ENCODE measurements at places on chromosomes 4 and X.

GRCh38 chrX:151762802-151763201 is 28.3 kb downstream of the CNGA2 start:
- no peak for DNase-seq

- DNase-seq: no peak
These were observed 363.0 kb downstream of the MID1IP1 start for GRCh38 chrX:39164212-39164611.

DNA sequence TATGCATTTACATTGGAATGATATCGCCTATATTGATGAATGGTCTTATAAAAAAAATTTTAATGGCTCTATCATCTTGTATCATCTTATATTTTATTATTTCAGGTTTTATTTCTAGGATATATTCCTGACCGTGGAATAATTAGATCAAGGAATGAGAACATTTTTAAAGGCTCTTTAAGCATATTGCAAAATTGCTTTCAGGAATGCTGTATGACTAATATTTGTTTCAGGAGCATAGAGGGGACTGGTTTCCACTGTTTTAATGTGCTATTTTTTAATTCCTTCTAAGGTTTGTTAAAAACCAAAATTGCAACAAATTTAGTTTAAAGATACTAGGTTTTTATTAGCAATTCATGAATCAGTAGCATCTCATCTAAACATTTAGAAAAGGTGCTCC is 120.2 kb downstream of the BMPR1B start:
- DNase-seq: no peak

DNA sequence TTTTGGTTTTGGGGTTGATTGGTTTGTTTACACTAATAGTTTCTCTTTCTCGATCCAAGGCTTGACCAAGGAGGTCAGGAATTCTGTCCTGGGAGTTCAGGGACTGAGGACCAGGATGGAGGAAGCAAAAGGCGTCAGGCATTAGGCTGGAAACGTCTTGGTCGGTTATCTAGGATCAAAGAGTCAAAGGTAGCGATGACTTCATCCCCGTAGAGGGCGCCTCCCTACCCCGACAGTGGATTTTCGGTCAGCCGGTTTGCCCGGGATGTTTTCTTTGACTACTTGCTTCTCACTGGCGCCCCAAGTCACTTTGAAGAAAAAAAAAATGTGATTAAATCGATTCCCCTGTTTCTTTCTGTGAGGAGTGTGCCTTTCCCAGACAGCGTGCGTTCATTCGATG is 980 bp upstream of the FHDC1 start:
- DNase-seq: peak; percentile 22

GRCh38 chrX:3268829-3269228 is 77.6 kb downstream of the MXRA5 start:
- DNase-seq: no peak

DNA sequence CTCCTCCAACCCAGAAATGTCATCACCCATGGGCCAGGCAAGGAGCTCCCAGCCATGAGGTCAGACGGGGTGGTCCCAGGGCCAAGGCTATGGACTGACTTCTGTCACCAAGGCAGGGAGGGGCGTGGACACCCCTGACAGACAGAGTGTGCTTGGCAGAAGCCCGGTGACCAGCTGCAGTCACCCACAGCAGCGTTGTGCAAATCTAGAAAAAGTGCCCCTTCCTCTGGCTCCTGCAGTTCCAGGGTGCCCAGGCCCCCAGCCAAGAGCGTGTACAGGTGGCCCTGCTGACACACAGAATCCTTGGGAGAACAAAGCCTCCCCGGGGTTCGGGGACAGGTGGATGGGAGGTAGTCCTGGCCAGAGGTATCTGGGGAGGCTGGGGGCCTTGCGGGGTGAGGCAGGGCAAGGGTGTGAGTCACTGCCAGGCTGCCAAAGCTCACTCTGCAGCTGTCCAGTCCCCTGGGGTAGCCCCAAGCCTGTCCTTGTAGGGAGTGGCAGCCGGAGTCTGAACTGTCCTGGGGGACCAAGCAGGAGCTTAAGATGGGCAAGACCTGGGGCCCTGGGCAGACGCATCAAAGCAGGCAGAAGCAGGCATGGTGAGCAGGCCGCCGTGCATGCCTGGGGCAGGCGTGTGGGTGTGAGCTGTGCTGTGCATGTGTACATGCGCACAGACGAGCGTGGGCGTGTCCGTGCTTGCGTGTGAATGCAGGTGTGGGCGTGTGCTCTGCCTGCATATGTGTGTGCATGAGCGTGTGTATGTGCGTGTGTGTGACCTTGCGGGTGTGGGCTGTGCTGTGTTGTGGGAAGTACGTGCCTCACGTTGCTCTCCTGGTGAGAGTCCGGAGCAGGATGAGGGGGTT is 3.3 kb downstream of the MYL5 start:
- no peak for DNase-seq

DNA sequence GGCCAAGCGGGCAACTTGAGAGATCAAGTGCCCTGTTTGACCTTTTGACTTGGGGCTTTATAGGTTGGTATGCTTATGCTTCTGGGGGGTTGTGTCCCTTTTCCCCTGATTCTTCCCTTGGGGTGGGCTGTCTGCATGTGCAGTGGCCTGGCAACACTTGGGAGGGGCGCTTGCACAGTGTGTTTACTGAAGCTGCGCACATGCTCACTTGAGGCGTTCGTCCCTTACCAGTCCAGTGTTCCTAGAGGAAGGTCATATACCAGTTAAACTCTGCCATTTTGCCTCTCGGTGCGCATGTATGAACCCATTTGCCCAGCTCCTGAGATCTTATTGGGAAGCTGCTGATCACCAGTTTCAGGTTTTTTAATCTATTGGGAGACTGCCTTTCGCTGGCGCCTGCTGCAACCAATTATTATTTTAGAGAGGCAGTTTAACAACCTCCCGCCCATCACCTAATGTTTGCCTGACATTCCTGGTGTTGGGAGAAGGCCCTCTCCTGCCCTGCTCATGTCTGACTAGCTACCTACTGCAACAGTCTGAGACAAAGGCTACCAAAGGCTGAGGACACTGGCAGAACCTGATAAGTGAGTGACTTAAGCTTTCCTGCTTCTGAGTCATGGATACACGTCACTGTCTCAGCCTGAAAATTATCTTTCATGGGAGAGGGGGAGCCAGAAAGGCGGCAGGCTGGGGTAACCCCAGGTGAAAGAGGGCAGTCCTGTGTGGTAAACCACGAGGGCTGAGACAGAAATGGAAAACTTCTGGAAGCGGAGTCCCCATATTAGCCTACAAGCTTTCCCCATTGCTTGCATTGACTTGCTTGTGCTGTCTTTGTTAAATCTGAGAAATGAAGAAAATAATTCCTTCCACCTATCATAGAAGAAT is 97.6 kb downstream of the CPE start:
- DNase-seq: no peak

GRCh38 chr4:78057135-78057599 is at the start of gene FRAS1:
TSS of gene FRAS1 (plus strand) at chr4:78057323. CDS start at chr4:78058010, 687 bp downstream.
- peak; percentile 19 for DNase-seq

GRCh38 chr4:56388306-56388705 is 1.0 kb upstream of the AASDH start:
- DNase-seq: no peak

- no peak for DNase-seq
These were observed 1575.8 kb downstream of the STIM2 start for GRCh38 chr4:28436191-28437080.

- DNase-seq: no peak
These were observed at the start of gene PGAM4 for GRCh38 chrX:77969538-77969937. TSS of gene PGAM4 (minus strand) at chrX:77969638. CDS start at chrX:77969638, 0 bp downstream.

GRCh38 chrX:997631-998137 is 214.8 kb downstream of the CRLF2 start:
- DNase-seq: no peak

- no peak for DNase-seq
These were observed 13.8 kb upstream of the FGFBP2 start for GRCh38 chr4:15976456-15977447.
